Right renal cortex interstitium (tissue), 3 donors: ENCODE measurements at places on chromosomes 6 and 20. TPM values are rescaled to one million over a fixed set of nuclear protein-coding genes. Genes with fewer than 3 reads are reported as not detected.

GRCh38 chr6:170416959-170417606, 110.5 kb downstream of the FAM120B start:
- DNase-seq = no peak

- DNase-seq = no peak
Measured at GRCh38 chr6:163354761-163355425, 59.6 kb upstream of the QKI start.

DNA sequence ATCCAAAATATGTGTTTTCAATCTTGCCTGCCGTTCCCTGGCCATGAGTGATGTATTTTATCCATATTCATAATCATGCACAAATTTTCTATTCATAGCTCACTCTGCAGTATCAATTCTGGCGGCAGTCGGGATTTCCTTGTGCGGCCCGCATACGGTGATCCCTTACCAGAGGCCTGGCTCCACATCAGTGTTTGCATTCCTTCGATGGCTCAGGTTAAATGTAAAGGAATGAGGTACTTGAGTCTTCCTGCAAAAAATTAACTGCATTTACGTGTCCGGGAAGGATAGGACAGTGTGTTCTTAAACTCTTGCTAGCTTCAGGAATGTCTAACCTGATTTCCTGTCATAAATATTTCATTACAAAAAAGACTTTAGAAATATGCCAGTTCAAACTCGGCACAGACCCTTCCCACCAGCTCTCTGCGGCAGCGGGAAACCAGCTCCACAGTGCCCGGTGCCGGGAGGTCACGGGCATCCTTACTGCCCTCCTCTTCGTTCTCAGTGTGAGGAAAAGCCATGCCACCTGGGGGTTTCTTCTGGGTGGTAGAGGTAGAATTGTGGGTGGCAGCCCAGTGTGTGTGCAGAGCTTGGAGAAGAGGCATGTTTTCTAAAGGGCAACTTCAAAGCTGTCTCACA, 154.5 kb downstream of the MOXD1 start:
- DNase-seq = no peak

DNA sequence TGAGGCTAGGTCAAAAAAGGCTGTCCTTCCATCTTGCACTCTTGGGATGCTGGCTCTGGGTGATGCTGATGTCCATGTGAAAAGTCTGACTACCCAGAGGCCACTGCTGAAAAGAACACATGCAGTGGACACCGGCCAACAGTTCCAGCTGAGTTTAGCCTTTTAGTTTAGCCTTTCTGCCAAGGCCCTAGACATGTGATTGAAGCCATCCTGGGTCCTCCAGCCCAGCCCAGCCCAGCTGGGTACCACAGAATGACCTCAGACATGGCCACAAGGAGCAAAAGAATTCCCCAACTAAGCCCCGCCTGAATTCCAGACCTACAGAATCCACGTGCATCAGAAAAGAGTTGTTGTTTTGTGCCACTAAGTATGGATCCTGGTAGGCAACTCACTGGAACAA, 17.4 kb downstream of the PIGT start:
- no peak for DNase-seq

IL17F gene
- 0.32 TPM for polyA plus RNA-seq
